Naive thymus-derived CD4-positive, alpha-beta T cell (primary cell): ENCODE measurements at places on chromosomes 3 and 15. TPM values are rescaled to one million over a fixed set of nuclear protein-coding genes. Genes with fewer than 3 reads are reported as not detected.
A peak's percentile ranks its signal among the peaks of the same experiment; 100 is the strongest.

DNA sequence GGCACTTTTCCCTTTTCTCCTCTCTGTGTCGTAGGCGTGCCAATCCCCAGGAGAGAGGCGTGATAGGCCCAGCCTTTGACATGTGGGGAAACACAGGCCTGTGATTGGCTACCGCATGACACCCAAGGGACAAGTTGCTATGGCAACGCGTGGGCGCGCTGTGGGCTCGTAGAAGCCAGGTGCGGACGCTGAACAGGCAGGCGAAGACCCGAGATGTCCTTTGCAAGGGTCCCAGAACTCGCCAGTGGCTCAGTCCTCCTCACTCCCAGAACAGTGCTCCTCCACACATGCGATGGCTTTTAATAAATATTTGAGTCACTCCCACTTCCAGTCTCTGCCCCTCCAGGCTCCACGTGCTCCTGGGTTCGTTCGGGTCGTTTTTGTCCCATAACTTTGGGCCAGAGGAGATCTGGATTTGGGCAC is 4.2 kb downstream of the SLC51B start:
- no peak overlapping the region for H3K27ac ChIP-seq
- peak overlapping the region; percentile 62 for H3K4me3 ChIP-seq
- no peaks in the 10 kb centered on the region for H3K36me3 ChIP-seq
- peak; percentile 76 for DNase-seq

DNA sequence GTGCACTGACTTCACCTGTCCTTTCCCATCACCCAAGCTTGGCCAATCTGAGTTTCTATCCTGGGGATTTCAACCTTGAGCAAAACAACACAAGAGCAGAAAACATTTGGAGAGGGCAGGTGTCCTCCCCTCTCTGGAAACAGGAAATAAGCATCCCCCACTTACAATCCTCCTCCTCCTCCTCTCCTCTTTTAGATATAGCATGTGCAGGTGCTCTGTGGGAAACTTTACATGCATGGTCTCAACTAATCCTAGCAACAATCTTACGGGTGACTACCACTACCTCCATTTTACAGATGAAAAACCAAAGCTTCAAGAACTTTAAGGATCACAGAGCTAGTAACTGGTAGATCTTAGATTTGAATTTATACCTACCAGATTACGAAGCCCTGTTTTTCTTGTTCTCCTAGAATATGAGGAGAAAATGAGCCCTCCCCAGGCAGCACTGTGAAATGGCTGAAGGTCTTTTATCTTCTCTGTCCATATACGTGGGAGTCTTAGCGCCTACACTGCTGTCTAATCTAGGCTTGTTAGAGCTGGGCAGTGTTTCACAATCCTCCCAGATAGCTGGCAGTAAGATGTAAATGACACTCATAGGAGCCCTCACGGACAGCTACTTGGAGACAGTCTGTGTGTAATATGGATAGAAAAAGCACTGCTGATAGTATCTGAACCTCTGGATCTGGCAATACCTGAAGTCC is 301.2 kb upstream of the PROK2 start:
- no peaks in the 10 kb centered on the region for H3K4me1 ChIP-seq
- H3K27me3 ChIP-seq, result no peaks in the 10 kb centered on the region
- no peak for DNase-seq
- H3K36me3 ChIP-seq, result no peaks in the 10 kb centered on the region

DNA sequence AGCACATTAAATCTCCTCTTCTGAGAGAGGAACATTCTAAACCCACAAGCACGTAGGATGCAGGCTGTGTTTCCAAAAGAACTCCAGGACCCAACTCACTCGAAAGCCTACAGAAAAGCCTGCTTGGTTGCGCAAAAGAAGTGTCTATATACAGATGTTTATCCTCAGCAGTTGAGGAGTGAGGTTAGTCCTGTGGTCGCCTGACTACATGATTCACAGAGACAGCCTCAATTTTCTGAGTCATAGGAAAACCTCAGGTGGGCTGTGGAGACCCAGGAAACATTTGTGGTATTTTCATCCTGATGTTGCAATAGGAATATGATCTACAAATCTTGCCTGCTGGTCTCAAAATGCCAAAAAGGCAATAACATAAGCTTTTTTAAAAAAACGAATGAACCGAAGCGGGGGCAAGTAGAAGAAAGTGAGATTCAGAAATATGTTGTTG is 183.8 kb upstream of the THRB start:
- no peaks in the 10 kb centered on the region for H3K27me3 ChIP-seq
- no peak overlapping the region for H3K4me3 ChIP-seq
- H3K27ac ChIP-seq, result no peak overlapping the region
- no peaks in the 10 kb centered on the region for H3K4me1 ChIP-seq

DNA sequence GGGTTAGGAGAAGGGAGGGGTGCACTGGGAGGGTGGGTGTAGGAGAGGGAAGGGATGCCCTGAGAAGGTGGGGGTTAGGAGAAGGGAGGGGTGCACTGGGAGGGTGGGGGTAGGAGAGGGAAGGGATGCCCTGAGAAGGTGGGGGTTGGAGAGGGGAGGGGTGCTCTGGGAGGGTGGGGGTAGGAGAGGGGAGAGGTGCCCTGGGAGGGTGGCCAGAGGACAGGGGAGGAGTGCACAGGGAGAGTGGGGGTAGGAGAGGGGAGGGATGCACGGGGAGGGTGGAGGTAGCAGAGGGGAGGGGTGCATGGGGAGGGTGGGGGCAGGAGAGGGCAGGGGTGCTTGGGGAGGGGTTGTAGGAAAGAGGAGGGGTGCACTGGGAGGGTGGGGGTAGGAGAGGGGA is 3.2 kb downstream of the TM4SF19 start:
- H3K36me3 ChIP-seq, result no peaks in the 10 kb centered on the region
- DNase-seq, result no peak
- no peaks in the 10 kb centered on the region for H3K27me3 ChIP-seq
- no peak overlapping the region for H3K27ac ChIP-seq

GRCh38 chr15:29056839-29057450 is 171.2 kb downstream of the APBA2 start:
- no peak for DNase-seq
- H3K27ac ChIP-seq, result no peak overlapping the region
- no peaks in the 10 kb centered on the region for H3K27me3 ChIP-seq
- H3K4me3 ChIP-seq, result no peak overlapping the region

GRCh38 chr3:195246581-195246995 is 24.4 kb downstream of the XXYLT1 start:
- peaks cover 5% of the 10 kb centered on the region for H3K4me1 ChIP-seq
- H3K36me3 ChIP-seq, result no peaks in the 10 kb centered on the region
- H3K27ac ChIP-seq, result no peak overlapping the region
- H3K4me3 ChIP-seq, result no peak overlapping the region
- DNase-seq, result no peak
- no peaks in the 10 kb centered on the region for H3K27me3 ChIP-seq

- no peaks in the 10 kb centered on the region for H3K4me1 ChIP-seq
- H3K27ac ChIP-seq, result no peak overlapping the region
- no peak for DNase-seq
- H3K27me3 ChIP-seq, result no peaks in the 10 kb centered on the region
These were observed 35.9 kb upstream of the KPNA4 start for GRCh38 chr3:160601288-160601687.

GRCh38 chr15:82186719-82187406 is 75.7 kb downstream of the EFL1 start:
- H3K27ac ChIP-seq, result no peak overlapping the region
- DNase-seq, result no peak
- no peak overlapping the region for H3K4me3 ChIP-seq
- no peaks in the 10 kb centered on the region for H3K36me3 ChIP-seq
- H3K4me1 ChIP-seq, result no peaks in the 10 kb centered on the region

GRCh38 chr3:152703245-152703890 is 131.6 kb upstream of the P2RY1 start:
- H3K27me3 ChIP-seq, result no peaks in the 10 kb centered on the region
- no peaks in the 10 kb centered on the region for H3K36me3 ChIP-seq
- no peak overlapping the region for H3K27ac ChIP-seq
- no peak for DNase-seq
- no peak overlapping the region for H3K4me3 ChIP-seq

GRCh38 chr15:70853318-70853972 is 512 bp downstream of the LARP6 start:
- H3K27me3 ChIP-seq, result no peaks in the 10 kb centered on the region
- no peaks in the 10 kb centered on the region for H3K4me1 ChIP-seq
- DNase-seq, result no peak
- no peaks in the 10 kb centered on the region for H3K36me3 ChIP-seq

DNA sequence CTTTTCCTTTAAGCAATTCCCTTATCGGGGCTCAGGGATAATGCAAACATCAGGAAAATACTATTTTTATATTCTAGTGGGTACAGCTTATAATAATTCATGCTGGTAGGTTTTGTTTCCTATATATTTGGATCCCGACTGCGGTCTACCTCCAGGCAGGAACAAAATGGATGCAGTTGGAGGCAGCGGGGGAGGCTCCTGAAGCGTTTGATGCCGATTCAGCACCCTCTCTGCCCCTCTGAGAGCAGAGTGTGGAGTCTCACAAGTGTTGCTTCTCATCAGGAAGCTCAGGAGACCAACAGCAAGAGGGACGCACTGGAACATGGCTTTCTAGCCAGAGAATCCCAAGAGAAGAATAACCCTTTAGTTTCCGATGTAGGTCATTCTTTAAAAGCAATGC is 104.9 kb downstream of the RORA start:
- H3K4me1 ChIP-seq, result no peaks in the 10 kb centered on the region
- no peak for DNase-seq
- no peak overlapping the region for H3K27ac ChIP-seq
- H3K36me3 ChIP-seq, result no peaks in the 10 kb centered on the region

The SKOR1 gene
- 1.9 TPM for total RNA-seq

The NRG4 gene
- total RNA-seq, result not detected

The ARNT2 gene
- total RNA-seq, result not detected
